Stimulated activated CD4-positive, alpha-beta T cell treated with anti-CD3 and anti-CD28 coated beads, Interleukin-12 subunit alpha, Interleukin-12 subunit beta, amount 100 ng/mL, for 24 hours (primary cell): ENCODE measurements at places on chromosomes 13 and 19.

GRCh38 chr13:52738719-52739467, 727 bp downstream of the CNMD start:
- peak; percentile 11 for DNase-seq

DNA sequence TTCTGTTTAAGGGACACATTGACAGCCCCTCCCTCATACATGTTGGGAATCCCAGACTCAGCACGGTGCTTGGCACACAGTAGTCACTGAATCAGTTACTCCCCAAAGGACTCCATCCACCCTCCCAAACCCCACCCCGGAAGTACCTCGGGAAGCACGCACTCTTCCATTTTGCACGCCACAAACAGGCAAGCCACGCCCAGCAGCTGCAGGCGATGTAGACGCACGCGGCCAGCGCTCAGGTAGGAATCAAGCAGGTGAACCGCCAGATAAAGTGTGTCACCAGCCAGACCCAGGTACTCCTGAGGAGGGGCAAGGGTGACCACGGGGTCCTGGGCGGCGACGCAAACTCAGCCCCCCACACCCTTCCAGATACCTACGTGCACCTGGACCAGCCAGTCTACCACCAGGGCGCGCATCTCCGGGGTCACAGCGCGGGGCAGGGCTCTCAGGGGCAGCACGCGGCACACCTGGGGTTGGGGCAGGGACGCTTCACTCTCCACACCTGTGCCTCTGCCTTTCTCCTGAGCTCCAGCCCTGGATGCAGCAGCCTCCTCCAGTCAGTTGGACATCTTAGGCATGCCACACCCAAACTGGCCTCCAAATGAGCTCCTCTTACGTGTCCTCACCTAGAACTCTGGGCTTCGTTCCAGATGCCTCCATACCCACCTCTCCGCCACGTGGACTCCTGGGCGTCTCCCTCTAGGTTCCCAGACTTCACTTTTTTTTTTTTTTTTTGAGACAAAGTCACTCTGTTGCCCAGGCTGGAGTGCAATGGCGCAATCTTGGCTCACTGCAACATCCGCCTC, 1.9 kb downstream of the CCNP start:
- no peak for DNase-seq

DNA sequence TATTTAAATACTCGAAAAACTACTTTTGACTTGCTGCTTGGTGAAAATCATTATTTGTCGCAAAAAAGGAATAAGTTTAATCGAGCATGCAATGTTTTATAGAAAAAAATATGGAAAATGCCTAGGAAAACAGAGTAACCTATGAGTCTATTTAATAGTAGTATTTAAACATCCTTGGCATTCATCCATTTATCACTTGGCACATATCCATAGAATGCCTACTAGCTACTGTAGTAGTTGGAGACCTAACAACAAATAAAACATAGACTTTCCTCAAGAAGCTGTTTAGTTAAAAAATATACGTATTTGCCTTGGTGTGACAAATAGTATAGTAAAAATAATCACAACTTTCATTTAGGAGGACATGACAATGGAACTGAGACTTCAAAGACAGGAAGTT, 302.1 kb downstream of the DIAPH3 start:
- no peak for DNase-seq

DNA sequence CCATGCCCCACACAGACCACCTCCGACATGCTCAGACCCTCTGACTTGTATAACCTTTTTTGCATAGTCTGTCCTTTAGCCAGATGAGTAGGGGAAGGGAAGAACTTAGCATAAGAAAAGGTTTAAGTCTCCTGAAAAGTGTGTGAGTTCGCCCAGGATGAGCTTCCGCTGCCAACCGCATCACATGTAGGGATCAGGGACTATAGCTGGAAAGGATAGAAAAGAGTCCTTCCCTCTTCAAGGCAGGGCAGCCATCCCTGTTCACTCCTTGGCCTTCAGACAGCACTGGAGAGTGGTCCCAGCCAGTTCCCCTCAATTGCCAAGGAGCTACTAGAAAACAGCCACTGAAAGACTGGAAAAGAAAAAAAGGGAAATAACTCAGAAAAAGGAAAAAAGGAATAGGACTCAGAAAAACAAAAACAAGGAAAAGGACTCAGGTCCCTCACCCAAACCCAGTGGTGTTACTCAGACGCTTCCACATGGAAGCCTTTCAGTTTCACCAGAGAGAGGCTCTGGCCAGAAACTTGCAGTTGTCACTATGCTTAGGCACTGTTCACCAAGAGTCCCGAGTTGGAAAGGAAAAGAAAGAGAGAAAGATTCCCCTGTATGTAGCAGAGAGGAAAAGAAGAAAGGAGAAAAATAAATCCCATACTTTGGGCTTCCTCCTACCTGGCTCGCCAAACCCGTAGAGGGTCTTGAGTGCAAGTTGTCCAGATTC, 5.6 kb upstream of the TM9SF2 start:
- DNase-seq = no peak

- no peak for DNase-seq
These were observed 18.4 kb upstream of the CHST8 start for GRCh38 chr19:33603377-33603776.

- DNase-seq = peak; percentile 48
These were observed 92.4 kb downstream of the STK24 start for GRCh38 chr13:98484289-98485219.

GRCh38 chr13:85148009-85148408, 651.2 kb downstream of the SLITRK6 start:
- no peak for DNase-seq

- no peak for DNase-seq
These were observed 6.0 kb upstream of the CYP4F12 start for GRCh38 chr19:15666883-15667282.

DNA sequence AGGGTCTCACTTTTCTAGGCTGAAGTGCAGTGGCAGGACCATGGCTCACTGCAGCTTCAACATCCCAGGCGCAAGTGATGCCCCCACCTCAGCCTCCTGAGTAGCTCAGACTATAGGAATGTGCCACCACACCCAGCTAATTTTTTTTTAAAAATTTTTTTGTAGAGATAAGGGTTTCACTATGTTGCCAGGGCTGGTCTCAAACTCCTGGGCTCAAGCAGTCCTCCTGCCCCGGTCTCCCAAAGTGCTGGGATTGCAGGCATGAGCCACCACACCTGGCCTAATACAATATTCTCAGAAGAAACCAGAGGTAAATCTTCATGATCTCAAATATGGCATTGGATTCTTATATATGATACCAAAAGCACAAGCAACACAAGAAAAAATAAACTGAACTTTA, 47.7 kb downstream of the FLT1 start:
- DNase-seq = no peak

DNA sequence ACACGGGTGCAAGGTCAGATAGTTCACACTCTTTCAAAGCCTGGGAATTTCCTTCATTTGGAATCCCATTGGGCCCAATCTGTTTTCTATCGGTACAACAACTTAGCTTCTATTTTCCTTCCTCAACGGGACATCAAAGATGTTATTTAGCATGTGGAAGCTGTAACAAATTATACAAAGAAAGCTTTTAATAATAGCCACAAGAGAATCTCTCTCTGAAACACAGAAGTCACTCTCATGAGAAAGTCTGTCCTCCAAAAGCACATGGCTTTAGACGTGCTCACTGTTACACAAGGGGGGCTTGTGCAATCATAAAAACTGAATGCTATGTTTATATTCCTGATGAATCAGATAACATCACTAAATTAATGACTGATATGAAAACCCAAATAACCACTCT, 28.9 kb upstream of the CYSLTR2 start:
- DNase-seq = no peak

GRCh38 chr13:73480779-73481559, 422.2 kb downstream of the KLF5 start:
- no peak for DNase-seq

DNA sequence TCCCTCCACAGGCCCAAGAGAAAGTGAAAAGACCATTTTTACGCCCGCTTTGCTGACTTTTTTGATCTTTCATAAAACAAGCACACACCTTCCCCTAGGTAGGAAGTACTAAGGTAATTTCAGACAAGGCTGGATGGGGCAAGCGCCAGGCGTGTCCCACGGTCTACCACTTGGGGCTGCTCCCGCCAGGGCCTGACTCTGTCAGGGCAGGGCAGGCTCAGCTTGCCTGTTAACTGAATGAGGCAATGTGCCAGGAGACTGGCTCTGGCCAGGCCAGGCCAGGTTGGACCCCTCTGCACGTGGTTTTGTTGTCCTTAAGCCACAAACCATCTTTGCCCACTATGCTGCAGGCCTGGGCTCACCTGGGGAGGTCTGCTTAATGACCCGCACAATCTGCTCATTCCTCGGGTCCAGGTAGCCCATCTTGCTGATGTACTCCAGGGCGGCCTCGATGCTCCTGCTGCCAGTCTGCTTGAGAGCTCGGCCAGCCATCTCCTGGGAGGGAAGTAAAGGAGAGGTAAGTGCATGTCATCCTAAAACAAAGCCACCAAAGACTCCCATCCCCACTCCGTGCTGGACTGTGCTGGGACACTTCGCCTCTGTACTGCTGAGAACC, 70.4 kb downstream of the LATS2 start:
- DNase-seq = no peak

GRCh38 chr19:7971553-7972520, 28.4 kb upstream of the TIMM44 start:
- DNase-seq = no peak

- DNase-seq = no peak
These were observed 54.9 kb upstream of the RFC3 start for GRCh38 chr13:33763021-33763420.

- no peak for DNase-seq
These were observed 5.4 kb upstream of the UBE2M start for GRCh38 chr19:58563823-58564222.

GRCh38 chr13:97539651-97540610, 106.0 kb downstream of the RAP2A start:
- no peak for DNase-seq
